ENCODE measurements at places on chromosomes 7 and 10.

DNA sequence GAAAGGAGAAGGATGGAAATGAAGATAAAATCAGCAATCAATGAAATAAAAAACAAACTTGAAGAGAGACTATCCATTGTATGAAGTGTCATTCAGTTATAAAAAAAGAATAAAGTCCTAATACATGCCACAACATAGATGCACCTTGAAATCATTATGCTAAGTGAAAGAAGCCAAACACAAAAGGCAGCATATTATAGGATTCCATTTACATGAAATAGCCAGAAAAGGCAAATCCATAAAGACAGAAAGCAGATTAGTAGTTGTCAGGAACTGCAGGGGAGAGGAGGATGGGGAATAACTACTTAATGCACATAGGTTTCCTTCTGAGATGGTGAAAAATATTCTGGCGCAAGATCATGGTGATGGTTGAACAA, 6.6 kb upstream of the PON1 start:
- no peak for DNase-seq

GRCh38 chr10:78443900-78444571, 410.4 kb downstream of the RPS24 start:
- DNase-seq = no peak

DNA sequence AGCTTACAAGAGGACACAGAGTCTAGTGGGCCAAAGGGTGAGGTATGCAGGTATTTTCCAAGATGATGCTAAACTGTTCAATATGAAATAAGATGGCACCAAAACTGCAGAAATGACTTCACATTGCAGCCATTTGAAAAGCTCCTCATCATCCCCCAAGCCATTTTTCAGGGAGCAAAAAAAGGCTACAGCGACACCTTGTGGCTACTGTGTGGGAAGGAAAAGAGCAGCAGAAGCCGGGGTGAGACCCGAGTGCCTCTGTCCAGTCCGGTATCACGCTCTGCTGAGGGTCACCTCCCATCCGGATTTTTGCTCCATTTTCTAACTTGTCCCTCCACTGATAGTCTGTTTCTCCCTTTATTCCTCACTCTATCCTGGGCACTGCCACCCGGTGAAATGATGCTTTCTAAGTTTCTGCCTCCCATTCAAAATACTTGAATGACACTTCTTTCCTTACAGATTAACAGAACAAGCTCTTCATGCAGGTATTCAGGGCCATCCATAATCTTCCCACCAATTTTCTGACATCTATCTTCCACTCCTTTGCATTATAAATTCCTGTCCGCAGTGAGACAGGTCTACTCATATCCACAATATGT, 220.2 kb downstream of the DGKI start:
- DNase-seq = peak; percentile 36

DNA sequence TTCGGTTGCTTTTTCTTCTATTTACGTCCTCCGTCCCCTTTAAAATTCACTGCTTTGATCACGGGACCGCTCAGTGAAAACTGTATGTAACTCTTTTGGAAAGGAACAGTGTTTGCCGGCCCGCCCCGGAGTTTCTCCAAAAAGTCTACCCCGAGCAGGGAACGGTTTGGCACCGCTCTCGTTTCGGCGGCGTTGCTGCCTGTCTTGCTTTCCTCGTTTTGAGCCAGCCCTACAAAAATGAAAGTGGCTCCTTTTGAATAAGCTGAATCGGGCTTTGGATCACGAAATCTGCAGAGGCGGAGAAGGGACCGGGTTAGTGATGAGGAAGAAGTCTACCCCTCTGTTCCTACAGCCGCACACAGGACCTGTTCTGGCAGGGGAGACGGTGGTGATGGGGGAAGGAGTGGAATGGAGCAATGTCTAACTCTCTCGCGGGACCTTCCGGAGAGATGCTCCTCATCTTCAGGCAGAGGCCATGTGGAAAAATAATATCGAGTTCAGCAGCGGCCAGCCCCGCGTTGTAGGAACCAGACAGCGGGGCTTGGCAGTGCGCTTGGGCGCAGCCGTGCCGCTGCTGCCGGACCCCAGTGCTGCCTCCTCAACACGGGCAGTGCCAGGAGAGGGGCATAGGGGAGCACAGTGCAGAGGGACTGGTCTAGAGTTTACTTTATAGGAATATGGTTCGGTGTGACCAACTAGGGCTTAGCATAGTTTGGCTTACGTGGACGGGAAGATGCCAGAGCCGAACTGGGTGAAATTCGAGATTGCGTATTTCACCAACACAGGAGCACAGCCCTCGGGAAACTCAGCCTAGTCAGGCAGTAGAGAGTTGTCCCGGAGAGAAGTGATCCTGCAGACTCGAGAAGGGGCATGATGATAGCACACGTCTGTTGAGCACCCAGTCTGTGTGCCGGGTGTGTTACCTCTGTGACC, 1.4 kb downstream of the HTRA1 start:
- no peak for DNase-seq

DNA sequence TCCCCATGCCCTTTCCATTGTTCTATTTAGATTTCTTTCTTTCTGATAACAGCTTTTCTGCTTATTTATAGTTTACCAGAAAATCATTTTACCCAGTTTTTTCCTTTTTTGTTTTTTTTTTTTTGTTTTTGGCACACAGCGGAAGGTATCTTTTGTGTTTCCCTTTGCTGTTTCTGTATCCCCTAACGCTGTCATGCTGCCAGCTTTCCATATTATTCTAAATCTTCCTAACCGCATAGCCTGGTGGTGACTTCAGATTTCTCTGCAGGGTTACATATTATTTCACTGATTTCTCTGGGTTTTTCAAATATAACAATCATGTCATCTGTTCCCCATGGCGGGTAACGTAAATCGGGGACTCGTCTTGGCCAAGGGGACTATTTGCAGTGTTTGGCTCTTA, 4.0 kb upstream of the SLC29A4 start:
- no peak for DNase-seq

- no peak for DNase-seq
These were observed 3.1 kb upstream of the C10orf90 start for GRCh38 chr10:126673565-126673964.

- no peak for DNase-seq
These were observed 107.0 kb downstream of the WDR37 start for GRCh38 chr10:1163204-1163660.

DNA sequence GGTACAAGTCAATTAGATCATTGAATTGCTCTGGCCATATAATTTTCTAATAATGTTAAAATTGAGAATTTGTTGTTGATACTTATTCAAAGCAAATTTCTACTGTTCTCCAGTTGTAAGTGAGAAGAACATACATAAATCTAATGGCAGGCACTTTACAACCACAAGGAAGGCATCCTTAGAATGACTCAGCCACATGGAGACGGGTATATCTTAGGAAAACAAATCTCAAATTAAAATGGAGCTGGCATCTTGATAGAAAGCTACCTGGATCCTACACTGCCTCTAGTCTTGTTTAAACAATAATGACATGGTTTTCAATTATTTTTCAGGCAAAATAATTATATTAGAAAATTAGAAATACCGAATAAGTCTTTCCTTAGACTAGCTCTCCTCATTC, 1183.7 kb upstream of the SORCS1 start:
- DNase-seq = no peak

- DNase-seq = no peak
These were observed 45.2 kb upstream of the ZEB1 start for GRCh38 chr10:31273789-31274188.

DNA sequence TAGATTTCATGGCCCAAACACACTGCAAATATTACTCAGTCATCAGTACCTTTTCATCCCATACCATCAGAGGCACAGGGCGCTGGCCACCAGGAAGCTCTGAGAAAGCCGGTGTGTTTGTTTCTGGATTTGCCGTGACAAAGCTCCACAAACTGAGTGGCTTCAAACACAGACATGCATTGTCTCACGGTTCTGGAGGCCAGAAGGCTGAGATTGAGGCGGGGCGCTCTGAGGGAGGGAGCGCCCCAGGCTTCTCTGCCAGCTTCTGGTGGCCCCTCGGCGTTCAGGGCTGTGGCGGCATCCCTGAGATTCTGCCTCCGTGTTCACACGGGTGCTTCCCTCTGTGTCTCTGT, 3.7 kb upstream of the TTYH3 start:
- DNase-seq = no peak

DNA sequence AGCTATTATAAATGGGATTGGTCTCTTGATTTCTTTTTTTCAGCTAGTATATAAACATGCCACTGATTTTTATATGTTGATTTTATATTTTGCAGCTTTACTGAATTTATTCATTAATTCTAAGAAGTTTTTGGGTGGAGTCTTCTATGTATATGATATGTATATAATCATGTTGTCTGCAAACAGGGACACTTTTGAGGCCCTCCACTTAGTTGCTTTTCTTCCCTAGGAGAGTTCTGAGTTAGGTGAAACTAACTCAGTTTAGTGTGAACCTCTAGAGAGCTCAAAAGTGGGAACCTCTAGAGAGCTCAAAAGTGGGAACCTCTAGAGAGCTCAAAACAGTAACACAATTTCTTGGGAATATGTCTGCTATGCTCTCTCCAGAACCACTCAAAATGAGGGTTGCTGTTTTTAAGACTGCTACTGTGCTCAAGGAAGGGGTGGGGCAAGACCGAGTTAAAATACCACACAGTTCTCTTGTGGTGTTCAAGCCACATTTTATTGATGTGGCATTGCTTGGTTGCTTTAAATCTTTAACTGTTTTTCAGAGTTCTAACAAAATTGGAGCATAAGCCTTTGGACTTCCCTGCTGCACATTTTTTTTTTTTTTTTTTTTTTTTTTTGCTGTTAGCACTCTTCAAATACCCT, 13.2 kb downstream of the CCDC7 start:
- DNase-seq = no peak

DNA sequence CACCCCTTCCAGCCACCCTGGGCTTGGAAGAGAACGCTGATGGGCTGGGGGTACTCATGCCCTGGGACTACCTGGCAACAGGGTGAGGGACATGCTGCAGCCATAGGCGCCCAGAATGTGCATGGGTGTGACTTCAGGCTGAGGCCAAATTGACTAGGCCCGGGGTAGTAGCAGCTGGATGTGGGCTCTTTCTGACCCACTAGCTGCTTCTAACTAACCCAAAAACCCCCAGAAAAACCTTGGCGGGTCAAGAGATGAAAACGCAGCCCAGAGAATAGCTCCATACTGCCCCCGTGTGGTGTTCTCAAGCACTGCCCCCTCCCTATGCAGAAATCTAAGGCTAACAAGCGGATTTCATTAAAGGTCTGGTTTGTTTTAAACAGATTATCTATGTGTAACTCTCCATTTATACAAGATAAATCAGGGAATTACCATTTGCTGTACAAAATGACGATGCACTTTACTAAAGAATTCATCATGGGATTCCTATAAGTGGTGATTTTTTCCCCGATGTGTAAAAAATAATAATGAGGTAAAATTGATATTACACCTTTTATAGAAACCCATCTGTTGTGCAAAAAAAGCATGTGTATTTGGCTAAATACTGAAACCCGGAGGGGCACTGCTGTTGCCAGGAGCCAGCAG, 4.2 kb downstream of the SMARCD3 start:
- peak; percentile 33 for DNase-seq

DNA sequence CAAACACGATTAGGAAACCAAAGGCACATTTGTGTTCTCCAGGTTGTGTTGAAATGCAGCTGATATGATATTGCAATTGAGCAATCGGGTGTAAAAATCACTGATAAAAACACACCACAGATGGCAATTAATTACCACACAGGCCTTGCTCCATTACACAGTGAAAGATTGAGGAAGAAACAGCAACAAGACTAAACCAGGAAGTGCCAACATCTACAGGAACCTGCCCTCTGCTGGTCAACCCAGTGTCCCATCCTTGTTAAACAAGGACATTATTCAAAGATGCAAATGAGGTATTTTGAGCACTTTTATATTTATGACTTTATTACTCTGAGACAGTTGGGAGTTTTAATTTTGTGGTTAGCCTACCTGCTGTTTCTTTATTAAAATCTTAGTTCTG, 765.6 kb upstream of the GHITM start:
- DNase-seq = no peak

DNA sequence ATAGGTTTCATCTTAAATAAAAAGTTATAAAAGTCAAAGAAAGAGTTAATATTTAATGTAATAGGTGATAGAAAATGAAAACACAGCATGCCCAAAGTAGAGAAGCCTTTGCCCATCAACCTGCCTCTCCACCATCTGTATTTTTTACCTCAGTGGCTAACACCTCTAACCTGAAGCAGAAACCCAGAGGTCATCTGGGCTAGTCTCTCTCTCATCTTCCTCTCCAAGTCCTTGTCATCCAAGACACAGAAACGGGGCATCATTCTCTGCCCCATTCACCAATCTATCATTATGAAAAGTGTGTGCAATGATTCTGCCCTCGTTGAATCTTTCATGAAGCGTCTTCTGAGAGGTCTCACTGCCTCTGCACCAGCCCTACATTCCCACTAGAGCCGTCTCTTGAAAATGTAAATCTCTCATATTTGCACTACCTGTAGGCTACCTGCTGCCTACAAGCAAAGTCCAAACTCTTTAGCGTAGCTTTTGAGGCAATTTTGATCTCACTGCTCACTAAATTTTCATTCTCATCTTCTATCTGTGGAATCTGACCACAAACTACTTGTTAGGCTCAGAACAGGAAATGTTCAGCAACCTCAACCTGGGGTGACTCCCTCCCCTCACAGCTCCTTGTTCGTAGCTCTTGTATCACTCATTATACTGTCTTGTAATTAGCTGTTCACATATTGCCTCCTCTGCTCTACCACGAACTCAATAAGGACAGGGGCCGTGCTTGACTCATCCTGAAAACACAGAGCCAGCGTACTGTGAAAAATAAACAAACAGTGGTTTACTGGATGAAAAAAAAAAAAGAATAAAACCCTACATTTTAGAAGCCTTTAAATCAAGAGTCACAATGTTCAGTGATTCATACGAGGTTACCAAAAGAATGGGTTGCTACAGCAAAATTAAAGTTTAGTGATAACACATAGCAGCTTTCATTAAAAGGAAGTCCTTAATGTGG, 83.1 kb downstream of the CTNNA3 start:
- no peak for DNase-seq

DNA sequence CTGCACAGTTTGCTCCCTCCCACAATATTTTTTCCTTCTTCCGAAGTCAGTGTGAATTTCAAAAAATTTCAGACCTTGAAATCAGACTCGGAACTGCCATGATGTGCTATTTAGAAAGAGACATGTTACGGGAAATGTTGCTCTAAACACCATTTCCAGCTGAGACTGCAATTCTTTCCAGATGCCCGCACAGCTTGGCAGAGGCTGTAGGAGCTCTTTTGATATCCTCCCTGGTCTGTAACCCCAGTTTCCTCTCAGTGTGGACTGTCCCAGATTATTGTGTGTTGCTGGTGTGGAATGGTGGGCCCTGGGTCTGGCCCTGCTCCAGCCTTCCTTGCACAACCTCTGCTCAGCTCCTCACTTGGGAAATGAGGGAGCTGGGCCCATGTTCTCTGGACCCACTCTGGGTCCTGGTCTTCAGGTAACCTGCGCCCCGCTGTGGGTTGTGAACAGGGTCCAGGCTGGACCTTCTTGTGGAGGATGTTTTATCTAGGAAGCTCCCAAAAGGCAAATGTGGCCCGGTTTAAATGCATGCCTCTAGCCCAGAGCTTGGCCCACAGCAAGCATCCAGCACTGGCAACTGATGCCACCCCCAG, 172.8 kb upstream of the CXCL12 start:
- DNase-seq = no peak

GRCh38 chr7:119105381-119105780, 880.9 kb downstream of the ANKRD7 start:
- DNase-seq = no peak

- no peak for DNase-seq
These were observed 2.8 kb downstream of the EMX2 start for GRCh38 chr10:117545141-117546019.

- DNase-seq = no peak
These were observed 167.1 kb upstream of the RHEB start for GRCh38 chr7:151686826-151687225.

- DNase-seq = no peak
These were observed 52.6 kb downstream of the ITGB1 start for GRCh38 chr10:32905466-32905865.

- DNase-seq = no peak
These were observed 33.2 kb downstream of the C7orf33 start for GRCh38 chr7:148623586-148624282.
